ENCODE measurements at places on chromosomes 3 and 15.

- DNase-seq: no peak
These were observed 36.1 kb upstream of the LIMD1 start for GRCh38 chr3:45558431-45558830.

- peak; percentile 66 for DNase-seq
These were observed 60.5 kb downstream of the ITGB5 start for GRCh38 chr3:124826703-124827102.

DNA sequence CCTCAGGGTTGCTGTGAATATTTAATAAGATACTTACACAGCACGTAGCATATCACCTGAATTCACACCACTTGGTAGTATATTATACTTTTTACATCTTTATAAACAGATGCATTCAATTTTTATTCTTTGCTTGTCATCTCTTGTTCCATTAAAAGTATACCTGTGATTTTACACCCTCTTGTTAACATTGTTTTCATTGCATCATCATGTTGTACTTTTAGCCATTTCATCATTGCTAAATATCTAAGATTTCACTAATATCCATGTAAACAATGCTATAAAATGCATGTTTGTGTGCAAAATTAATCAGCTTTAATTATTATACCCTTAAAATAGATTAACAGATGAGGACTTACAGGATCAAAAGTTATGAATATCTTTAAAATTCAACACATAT is 155.3 kb downstream of the MEX3B start:
- no peak for DNase-seq

DNA sequence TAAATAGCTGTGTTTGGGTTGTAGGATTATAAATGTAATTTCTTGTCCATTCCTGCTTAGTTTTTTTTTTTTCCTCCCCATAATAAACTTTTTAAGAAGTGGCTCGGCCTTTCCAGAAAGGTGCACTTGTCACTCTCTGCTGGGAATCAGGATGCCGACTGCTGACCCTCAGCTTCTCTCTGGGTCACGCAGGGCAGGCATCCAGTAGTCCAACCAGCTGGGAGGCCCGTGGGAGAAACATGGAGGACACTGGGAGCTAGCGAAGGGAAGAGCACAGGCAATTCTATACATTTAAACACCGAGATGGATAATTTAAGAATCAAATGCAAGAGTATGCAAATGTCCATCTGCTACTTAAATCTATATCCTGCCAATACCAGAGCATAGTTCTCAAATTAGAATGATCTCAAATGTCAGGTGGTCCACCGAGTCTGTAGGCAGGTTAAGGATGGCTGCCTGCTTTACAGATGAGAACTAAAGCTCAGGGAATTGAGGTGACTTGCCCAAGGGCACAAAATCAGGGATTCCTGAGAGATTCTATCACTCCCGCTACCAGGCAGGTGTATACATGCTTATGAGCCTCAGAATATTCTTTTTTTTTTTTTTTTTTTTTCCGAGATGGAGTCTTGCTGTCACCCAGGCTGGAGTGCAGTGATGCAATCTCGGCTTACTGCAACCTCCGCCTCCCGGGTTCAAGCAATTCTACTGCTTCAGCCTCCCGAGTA is 64.5 kb downstream of the DAPK2 start:
- DNase-seq: peak; percentile 88

DNA sequence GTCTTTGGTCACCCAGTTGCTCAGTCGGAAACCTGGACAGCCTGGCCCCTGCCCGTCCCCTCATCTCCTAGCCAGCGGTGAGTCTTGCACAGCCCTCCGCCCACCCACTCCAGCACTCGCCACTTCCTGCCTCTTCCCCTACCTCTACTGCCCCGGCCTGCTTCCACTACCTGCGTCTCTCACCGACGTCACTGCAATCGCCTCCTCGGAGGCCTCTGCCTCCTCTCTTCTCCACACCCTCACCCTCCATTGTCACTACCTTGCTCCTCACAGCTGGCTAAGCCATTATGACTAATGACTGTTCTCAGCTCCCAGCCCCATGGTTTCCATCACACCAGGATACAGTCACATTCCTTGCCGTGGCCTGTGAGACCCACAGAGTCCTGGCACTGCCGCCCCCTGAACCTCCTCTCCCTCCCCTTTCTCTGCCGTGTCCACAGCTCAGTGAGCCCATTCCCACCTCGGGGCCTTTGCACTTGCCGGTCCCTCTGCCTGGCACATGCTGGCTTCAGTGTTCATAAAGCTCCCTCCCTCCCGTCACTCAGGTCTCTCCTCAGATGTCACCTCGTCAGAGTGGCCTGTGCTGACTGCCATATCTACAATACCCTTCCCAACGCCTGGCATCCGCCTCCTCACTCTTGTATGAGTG is 104.8 kb downstream of the FBLN2 start:
- no peak for DNase-seq

GRCh38 chr3:115720983-115721382 is 97.7 kb downstream of the GAP43 start:
- DNase-seq: no peak

- DNase-seq: no peak
These were observed 534.5 kb upstream of the KCNMB2 start for GRCh38 chr3:178001670-178002101.

GRCh38 chr15:91956026-91956723 is 102.7 kb downstream of the SLCO3A1 start:
- DNase-seq: peak; percentile 62

DNA sequence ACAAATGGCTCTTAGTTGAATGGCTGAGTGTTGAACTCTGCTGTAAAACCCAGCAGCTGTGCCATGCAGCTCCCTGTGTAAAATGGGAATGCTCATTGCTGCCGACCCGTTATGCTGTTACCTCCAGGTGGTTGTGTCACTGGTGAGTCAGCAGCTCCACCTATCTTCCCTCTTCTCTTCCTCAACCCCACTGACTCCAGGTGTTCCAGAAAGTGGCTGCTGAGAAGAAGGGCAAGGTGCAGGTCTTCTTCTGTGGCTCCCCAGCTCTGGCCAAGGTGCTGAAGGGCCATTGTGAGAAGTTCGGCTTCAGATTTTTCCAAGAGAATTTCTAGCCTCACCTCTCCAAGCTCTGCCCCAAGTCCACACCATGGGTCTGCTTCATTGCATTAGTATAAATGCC is 41.9 kb downstream of the NOX5 start:
- DNase-seq: peak; percentile 71

GRCh38 chr3:186121278-186121677 is 12.4 kb upstream of the ETV5 start:
- no peak for DNase-seq

GRCh38 chr3:179037351-179037750 is 34.3 kb downstream of the ZMAT3 start:
- DNase-seq: peak; percentile 81

GRCh38 chr15:88658972-88659931 is 20.4 kb downstream of the ISG20 start:
- DNase-seq: peak; percentile 90
